Ovary (tissue), 10 donors: ENCODE measurements at places on chromosomes 11 and 22. TPM values are rescaled to one million over a fixed set of nuclear protein-coding genes. Genes with fewer than 3 reads are reported as not detected.

The NAP1L4 gene
- total RNA-seq = 109 TPM

DNA sequence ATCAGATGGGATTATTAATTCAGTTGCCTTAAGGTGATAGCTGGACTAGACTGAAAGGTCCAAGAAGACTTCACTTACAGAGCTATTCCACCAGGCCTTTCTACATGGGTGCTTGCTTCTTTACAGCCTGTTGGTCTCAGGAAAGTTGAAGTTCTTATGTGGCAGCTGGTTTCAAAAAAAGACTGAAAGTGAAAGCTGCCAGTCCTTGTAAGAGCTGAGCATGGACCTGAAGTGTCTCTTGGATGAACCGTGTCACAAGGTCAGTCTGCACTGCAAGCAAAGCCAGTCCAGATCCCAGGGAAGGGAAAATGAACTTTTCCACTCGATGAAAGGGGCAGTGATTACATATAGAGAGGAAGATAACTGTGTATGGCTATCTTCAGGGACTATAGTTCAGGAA is 201.5 kb upstream of the LUZP2 start:
- no peak for DNase-seq

The TMEM151A gene
- total RNA-seq = 0.20 TPM

- DNase-seq = no peak
Measured at GRCh38 chr22:27004434-27004833, 347.0 kb downstream of the MIAT start.

The CARNS1 gene
- total RNA-seq = 0.66 TPM

The GGTLC2 gene
- total RNA-seq = not detected
